ENCODE measurements at places on chromosomes 5 and 9. TPM values are rescaled to one million over a fixed set of nuclear protein-coding genes. Genes with fewer than 3 reads are reported as not detected.
A peak's percentile ranks its signal among the peaks of the same experiment; 100 is the strongest.

GRCh38 chr9:85056203-85056572 lies 386.7 kb downstream of the NTRK2 start:
- no peak overlapping the region for H3K27ac ChIP-seq
- no peaks in the 10 kb centered on the region for H3K4me1 ChIP-seq
- no peak overlapping the region for H3K4me3 ChIP-seq
- no peak for DNase-seq

- DNase-seq, result no peak
- no peak overlapping the region for H3K4me3 ChIP-seq
- H3K4me1 ChIP-seq, result no peaks in the 10 kb centered on the region
- no peak overlapping the region for H3K27ac ChIP-seq
- no peaks in the 10 kb centered on the region for H3K27me3 ChIP-seq
Observed at GRCh38 chr5:3010953-3011763, 259.7 kb upstream of the IRX2 start.

- no peaks in the 10 kb centered on the region for H3K27me3 ChIP-seq
- no peaks in the 10 kb centered on the region for H3K36me3 ChIP-seq
- peaks cover 3% of the 10 kb centered on the region for H3K4me1 ChIP-seq
- DNase-seq, result no peak
- H3K27ac ChIP-seq, result no peak overlapping the region
- H3K4me3 ChIP-seq, result no peak overlapping the region
Observed at GRCh38 chr5:20331826-20332225, 343.8 kb upstream of the CDH18 start.

GRCh38 chr9:93962561-93963440 lies 7.6 kb upstream of the BARX1 start:
- H3K36me3 ChIP-seq, result no peaks in the 10 kb centered on the region
- peaks cover 23% of the 10 kb centered on the region for H3K4me1 ChIP-seq
- peak; percentile 71 for DNase-seq
- H3K4me3 ChIP-seq, result no peak overlapping the region

GRCh38 chr5:107126341-107126740 lies 544.4 kb downstream of the EFNA5 start:
- H3K4me1 ChIP-seq, result no peaks in the 10 kb centered on the region
- no peak for DNase-seq
- no peaks in the 10 kb centered on the region for H3K27me3 ChIP-seq
- H3K36me3 ChIP-seq, result no peaks in the 10 kb centered on the region

DNA sequence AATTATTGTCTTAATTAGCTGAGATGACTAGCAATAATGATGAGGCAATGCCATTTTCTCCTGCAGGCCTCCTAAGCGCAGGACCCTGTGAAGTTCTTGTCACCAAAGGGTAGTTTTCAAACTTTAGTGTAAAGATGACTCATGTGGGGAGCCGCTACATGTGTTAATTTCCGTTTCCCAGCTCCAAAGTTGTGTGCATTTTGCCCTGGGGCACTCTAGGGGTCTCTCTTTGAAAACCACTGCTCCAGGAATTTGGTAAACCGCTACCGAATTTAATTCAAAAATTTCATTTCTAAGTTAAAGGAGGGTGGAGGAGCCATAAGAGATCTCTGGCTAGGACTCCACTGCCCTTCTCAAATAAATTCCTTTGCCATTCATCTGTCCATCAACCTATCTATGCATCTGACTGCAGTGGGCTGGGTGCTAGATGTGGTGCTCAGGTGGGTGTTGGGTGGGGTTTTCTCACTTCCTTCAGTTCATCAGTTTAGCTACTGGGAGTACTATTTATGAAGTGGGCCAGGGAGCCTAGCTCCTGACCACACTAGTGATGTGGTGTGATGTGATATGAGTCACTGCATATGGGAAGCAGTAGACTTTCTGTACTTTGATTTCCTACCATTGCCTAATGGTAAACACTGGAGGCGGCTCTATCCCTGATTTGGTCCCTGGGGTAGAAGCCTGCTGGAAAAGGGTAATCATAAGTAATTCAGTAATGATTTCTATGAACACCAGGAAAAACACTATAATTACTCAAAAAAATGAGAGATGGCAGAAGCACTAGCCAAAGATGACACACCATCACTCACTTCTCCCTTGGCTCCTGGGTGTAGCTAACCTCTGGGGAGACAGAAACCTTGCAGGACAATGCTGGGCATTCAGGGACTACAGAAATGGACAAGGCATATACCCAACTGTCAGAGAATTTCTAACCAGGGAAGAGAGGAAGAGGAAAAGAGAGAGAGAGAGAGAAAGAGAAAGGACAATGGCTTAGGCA lies 4.0 kb upstream of the ZSWIM6 start:
- H3K27me3 ChIP-seq, result peaks cover 46% of the 10 kb centered on the region
- no peak overlapping the region for H3K4me3 ChIP-seq
- H3K27ac ChIP-seq, result no peak overlapping the region

DNA sequence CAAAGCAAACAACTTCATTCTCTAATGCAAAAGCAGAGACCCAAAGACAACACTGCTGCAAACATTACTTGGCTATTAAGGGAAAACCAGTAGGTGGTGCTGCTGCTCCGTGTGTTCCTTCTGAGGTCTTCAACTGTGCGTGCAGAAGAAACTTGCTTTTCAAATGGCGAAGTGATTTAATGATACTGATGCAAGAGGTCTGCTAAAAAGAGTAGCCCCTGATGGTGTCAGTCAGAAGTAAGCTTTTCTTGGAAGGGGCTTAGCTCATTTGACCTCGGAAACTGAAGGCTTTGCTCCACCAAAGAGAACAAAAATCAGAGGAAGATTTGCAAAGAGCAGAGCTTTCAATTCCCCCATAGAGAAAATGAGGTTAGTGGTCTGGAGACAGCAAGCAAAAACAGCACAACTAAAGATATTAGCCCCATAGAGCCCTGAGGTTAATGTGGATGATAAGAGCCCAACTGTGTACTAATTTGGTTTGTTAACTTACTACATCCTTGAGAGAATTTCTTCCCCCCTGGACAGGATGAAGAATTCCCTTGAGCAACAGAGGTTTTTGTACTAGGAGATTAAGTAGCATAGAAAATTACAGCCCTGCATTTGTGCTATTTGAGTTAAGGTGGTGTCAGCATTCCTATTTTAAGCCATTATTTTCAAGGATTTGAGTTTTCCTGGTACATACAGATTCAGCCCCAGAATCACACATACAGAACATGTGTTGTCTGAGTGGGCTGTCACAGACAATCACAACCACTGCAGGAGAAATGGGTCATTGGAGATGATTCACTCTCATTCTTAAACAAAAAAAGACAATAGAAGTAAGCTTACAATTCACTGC lies 153.2 kb upstream of the C9orf72 start:
- H3K27me3 ChIP-seq, result peaks cover 11% of the 10 kb centered on the region
- no peaks in the 10 kb centered on the region for H3K36me3 ChIP-seq

- peaks cover 4% of the 10 kb centered on the region for H3K27me3 ChIP-seq
- H3K36me3 ChIP-seq, result peaks cover 1% of the 10 kb centered on the region
- H3K27ac ChIP-seq, result no peak overlapping the region
Observed at GRCh38 chr5:66312266-66312665, 168.2 kb downstream of the SREK1 start.

ADAMTS13 gene
- 1.5 TPM for total RNA-seq

PCDHA1 gene
- not detected for total RNA-seq

PCDHGA7 gene
- total RNA-seq, result not detected

PCDH1 gene
- not detected for total RNA-seq

PCDHB8 gene
- total RNA-seq, result not detected

SLC6A7 gene
- total RNA-seq, result not detected

PCDHA5 gene
- not detected for total RNA-seq

NR6A1 gene
- 1.3 TPM for total RNA-seq

NUTM2G gene
- not detected for total RNA-seq

ACSL6 gene
- total RNA-seq, result 4.6 TPM

CKMT2 gene
- not detected for total RNA-seq

Data from activated naive CD8-positive, alpha-beta T cell treated with anti-CD3 and anti-CD28 coated beads for 36 hours (primary cell).